Amygdala (tissue), 56 donors: ENCODE measurements at places on chromosomes 1 and 21.

DNA sequence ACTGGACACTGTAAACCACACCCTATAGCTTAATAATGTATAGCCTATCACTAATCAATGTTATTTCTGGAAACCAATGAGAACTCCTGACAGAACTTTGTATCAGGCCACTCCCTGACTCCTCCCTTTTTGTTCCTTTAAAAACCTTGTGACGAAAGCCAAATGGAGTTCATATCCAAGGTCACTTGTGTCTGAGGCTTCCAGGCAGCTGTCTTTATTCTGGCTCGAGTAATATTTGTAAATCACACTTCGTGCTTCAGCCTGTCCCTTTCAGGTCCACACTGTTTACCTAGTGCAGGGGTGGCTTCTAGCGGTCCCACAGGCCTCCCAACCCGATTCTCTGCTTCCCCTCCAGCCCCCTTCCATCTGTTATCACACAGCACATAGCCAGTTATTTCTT is 16.2 kb upstream of the CAPN9 start:
- DNase-seq, result no peak

DNA sequence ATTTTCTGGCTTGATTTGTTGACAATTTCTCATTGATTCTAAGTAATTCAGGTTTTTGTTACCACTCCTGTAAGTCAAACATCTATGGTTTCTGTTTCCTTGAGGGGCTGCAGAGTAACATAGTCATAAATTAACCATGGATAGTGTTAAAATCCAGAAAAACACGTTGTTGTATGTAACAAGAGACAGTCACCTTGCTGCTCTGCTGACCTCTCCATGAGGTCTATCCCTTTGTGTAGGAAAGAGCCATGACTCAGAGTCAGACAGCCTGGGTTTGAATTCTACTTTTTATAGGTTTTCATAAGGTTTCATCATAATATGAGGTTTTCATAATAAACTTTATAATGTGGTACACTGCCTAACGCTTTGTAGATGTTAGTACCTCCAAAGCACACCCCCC is 27.6 kb upstream of the NBL1 start:
- no peak for DNase-seq

- DNase-seq, result no peak
These were observed 19.1 kb downstream of the OPTC start for GRCh38 chr1:203512848-203513584.

- peak; percentile 25 for DNase-seq
These were observed 18.3 kb upstream of the VAMP3 start for GRCh38 chr1:7752512-7753417.

GRCh38 chr1:193309936-193310475 is 123.6 kb upstream of the B3GALT2 start:
- no peak for DNase-seq

- DNase-seq, result no peak
These were observed 45.6 kb downstream of the KYAT3 start for GRCh38 chr1:88946861-88947260.

GRCh38 chr21:41112740-41113692 is 54.9 kb upstream of the BACE2 start:
- DNase-seq, result no peak

DNA sequence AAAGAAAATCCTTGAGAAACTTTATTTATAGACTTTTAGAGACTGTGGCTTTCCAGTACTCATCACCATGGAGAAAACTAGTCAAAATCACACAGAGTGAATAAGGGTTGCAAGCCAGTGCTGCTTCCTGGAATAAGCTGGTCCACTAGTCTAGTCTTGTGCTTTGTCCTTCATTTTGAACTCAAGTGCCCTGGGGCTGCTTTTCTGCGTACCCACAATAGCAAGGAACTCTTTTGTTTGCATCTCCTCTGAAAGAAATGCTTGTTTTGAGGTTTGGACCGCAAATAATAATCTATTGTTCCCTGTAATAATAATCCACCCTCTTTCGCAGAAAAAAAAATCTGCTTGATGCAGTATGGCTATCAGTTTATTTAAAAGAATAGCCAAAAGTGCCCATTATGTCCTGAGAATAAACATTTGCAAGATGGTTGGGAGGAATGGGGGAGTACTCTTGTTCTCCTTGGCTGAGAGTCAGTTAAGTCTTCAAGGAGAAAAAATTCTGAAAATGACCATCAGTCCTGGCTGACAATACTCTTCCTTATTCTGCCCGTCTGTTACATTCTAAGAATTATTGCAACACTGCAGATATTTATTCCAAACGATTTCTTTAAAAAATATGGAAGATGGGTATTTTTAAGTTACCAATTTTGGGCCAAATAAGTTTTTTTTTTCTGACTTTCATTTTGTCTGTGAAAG is 41.9 kb downstream of the MPZL1 start:
- peak; percentile 34 for DNase-seq

DNA sequence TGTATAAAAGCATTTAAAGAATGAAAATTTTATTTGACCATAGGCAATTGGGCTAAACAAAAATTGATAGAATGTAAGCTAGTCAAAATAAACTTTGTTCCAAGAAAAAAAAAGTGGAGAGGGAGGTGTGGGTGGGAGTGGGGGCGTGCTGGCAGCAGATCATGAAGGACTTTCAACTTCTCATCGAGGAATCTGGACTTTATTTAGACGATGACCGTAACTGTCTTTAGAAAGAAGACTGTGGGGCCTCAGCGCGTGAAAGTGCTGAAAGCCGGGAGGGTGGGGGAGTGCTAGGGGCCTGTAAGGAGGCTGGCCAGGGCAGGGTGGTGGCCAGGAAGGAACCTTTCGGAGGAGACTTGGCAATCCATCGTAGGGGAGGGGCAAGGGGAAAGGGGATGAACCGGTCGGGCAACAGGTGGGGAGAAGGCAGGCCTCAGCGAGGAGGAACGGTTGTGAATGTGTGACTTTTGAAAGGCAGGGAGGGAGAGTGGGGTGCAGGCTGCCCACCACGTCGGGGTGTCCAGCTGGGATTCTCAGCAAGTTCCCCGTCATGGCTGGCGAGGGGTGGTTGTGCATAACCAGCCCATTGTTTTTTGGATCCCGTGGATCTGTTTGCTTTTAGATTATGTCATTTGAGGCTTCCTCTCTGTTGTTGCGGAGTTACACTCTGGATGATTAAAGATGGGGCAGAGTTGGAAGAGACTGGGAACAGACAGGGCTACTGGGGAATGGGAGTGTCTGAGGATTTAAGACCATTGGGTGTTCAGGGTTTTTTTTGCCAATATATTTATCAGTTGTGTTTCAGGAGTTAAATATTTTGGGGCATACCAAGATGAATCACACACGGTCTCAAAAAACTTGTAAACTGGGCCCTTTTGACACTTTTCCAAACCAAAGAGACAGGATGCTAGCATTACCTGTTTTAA is 35.5 kb downstream of the HUNK start:
- no peak for DNase-seq

DNA sequence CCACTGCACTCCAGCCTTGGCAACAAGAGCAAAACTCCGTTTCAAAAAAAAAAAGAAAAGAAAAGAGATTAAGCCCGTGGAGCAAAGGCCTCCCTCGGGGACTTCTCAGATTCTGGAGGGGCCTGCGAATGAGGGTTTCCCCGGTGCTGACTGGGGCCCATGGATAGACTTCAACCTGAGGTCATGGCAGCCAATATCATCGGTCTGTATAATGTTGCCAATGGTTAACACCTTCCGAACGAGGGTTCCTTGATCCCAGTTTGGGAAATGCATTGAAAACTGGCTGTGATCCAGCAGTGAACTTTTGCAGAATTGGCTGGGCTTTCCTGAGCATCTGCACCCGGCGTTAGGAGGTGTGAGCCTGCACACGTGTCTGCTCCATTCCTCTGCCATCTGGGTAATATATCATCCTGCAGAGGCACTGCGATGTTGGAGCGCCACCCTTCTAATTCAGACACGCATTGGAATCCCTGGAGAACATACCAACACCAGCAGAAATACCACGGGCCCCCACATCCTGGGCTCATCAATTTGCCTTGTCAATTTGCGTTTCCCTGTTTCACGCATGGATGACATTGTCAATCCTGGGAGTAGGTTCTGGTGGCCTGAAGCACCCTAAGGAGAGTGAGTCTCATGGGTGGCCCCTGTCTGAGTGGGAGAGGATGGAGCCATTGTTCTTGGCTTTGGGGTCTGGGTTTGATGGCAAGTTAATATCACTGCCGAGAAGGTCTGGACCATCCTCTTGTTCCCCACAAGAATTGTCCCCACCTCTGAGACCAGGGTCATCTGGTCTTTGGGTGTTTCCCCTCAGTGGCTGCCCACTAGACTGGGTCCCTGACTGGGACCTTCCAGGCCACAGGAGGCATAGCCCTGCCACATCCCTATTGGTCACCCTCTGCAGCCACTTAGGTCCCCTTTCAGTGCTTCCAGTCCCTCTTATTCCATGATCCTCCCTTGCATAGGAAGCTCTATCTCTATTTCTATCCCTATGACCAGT is 441.0 kb downstream of the PTPRU start:
- no peak for DNase-seq

DNA sequence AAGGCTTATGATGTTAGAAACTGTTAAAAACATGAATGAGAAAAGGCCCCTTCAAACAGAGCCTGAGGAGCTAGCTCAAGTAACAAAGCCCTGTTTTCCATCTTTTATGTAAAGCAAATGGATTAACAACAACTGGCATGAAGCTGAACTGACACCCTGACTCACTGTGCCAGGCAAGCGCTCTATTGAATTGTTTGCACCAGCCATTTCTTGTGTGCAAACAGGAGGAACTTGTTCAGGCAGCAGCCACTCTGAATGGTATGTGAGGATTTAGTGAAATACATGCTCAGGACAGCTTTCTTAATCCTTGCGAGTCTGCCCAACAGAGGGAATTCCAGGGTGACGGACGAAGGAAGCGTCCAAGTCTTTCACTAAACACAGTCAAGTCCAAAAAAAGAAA is 291.1 kb upstream of the ADGRL2 start:
- DNase-seq, result no peak

GRCh38 chr1:83882906-83883305 is 116.0 kb downstream of the TTLL7 start:
- DNase-seq, result no peak

DNA sequence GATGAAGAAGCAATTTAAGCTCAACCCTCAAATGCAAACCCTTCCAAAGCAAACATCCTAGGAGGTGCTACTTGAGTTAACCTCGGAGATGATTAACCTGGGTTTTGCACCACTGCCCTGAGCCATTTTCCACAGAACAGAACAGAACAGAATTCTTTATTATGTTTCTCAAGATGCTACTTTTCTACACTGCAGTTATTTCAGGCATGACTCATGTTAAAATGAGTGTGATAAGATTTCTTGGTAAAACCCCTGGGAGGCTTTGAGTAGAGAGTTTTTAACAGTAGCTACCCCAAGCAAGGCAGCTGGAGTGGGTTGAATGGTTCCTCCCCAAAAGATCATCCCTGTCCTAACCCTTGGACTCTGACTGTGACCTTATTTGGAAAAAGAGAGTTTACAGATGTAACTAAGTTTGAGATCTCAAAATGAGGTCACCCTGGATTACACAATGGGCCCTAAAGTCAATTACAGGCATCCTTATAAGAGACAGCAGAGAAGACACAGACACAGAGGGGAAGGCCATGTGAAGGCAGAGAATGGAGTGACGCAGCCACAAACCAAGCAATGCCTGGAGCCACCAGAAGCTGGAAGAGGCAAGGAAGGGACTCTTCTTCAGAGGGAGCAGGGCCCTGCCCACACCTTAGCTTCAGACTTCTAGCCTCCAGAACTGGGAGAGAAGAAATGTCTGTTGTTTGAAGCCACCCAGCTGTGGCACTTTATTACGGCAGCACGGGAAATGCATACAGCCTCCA is 153.4 kb downstream of the ETS2 start:
- no peak for DNase-seq

GRCh38 chr1:212205843-212206242 is 79.4 kb upstream of the PPP2R5A start:
- DNase-seq, result no peak

GRCh38 chr1:92502247-92502646 is 15.5 kb upstream of the GFI1 start:
- no peak for DNase-seq

DNA sequence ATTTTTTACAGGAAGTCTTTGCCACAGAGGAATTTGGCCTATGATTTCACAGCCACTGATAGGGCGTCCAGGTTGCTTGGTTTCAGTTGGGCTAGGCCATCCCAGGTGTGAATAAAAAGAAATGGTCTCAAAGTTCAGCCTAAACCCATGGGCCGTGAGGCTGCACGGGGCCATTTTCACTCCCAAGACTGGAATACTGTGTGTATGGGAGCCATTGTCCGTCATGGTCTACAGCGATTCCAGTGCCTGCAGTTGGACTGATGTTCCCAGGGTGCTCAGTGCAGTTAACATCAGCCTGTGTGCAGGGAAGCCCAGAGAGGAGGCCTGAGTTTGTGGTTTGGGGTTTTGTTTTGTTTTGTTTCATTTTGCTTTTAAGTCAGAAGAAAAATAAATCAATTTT is 133.2 kb downstream of the ADSS2 start:
- no peak for DNase-seq

GRCh38 chr1:154430903-154431302 is 25.8 kb downstream of the IL6R start:
- no peak for DNase-seq

GRCh38 chr21:27649323-27649722 is 682.4 kb upstream of the ADAMTS5 start:
- no peak for DNase-seq

- DNase-seq, result no peak
These were observed 31.3 kb downstream of the CA6 start for GRCh38 chr1:8976896-8977450.

GRCh38 chr1:3452866-3453175 is 1.6 kb upstream of the ARHGEF16 start:
- DNase-seq, result no peak

DNA sequence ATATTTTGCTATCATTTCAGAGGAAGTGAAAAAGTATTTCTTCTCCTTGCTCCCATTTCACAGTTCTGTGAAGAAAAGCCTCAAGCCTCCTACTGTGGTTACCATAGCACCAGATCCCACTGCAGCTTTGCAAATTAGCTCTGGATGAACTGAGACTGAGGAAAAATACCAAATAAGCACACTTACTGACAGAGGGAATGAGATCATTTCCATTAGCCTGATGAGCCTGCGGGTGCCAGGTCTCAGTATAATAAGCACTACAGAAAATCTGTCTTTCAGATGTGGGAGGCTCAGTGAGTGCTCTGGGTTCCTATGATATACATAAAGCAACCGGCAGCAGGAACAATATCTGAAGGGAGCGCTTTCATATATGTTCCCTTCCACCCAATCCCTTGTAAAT is 21.4 kb downstream of the XKR8 start:
- DNase-seq, result no peak
